LNCaP clone FGC (cell line): ENCODE measurements at places on chromosomes 1 and 21.

DNA sequence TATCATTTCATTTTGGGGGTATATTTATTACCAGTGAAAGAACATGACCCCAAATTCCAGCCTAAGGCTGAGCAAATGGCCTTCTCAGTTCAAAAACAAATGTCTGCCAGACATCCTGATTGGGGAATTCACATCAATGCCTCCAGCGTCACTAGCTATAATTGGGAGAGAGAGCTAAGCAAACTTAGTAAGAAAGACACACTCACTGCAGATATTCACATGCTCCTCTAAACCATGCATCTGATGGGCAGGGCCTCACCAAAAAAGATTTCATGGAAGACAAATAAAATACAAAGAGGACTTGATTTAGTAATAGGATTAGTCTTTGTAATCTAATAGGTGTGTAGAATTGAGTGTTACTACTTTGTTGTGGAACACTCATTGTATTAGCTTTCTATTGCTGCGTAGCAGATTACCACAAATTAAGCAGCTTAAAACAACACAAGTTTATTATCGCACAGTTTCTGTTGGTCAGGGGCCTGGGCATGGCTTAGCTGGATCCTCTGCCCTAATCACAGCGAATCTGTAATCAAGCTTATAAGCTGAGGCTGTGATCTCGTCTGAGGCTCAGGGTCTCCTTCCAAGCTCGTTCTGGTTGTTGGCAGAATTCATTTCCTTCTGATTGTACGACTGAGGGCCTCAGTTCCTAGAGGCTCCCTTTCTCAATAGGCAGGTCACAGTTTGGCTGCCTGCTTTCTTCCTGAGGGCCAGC, 243.0 kb downstream of the PBX1 start:
- DNase-seq: no peak

DNA sequence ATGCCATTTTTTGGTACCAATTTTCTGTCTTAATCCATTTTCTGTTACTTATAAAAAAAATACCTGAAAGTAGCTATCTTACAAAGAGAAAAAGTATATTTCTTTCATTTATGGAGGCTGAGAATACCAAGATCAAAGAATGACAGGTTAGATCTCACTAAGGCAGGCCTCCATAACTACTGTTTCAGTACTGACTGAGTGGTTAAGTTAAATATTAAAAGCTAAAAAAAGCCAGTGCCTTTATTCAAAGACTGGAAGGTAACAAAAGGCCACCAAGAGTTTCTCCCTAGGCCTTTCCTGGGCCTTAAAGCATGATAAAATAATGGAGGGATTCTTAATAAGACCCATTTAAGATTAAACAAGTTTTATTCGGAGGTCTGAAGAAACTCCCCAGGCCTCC, 687.7 kb upstream of the ADGRL4 start:
- no peak for DNase-seq

- DNase-seq: no peak
Measured at GRCh38 chr1:59314776-59315528, 18.1 kb downstream of the FGGY start.

DNA sequence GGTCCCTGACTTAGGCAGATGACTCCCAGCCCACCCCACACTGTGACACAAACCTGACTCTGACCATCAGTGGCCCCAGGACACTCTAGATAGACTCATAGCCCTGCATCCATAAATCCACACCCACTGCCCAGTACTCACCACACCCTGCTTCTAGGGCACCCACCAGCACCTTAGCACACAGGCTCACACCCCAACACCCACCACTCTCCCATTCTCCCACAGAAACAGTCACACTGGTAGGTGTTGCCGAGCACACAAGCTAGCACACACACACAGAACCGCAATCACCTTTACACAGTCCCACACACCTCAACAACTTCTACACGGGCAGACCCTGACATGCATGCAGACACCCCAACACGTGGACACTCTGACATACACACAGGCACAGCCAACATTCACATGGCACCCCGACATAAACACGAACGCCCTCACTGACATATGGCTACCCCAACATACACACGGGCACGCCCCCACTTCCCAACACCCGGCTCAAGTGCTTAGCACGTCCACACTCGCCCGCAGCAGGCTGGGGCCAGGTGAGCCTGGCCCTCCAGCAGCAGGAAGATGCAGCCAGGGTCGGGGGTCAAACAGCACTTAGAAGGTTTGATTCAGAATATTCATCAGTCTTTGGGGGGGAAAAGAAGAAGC, 105.5 kb upstream of the TARDBP start:
- DNase-seq: no peak

GRCh38 chr1:94741996-94742395, 78.2 kb upstream of the SLC44A3 start:
- DNase-seq: no peak

DNA sequence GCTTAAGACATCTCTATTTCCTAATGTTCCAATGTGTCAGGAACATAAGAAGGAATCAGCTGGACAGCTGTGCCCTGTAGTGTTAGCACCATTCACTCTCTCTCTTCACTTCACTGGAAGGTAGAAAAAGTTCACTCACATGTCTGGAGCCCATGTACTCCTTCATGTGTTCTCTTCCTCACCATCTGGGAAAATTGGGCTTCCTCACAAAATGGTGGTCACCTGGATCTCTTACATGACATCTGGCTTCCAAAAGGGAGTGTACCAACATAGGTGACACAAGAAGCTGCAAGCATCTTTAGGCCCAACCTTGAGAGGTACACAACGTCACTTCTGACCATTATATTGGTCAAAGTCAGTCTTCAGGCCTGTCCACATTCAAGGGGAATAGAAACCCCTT, 882.6 kb downstream of the LTN1 start:
- DNase-seq: no peak

DNA sequence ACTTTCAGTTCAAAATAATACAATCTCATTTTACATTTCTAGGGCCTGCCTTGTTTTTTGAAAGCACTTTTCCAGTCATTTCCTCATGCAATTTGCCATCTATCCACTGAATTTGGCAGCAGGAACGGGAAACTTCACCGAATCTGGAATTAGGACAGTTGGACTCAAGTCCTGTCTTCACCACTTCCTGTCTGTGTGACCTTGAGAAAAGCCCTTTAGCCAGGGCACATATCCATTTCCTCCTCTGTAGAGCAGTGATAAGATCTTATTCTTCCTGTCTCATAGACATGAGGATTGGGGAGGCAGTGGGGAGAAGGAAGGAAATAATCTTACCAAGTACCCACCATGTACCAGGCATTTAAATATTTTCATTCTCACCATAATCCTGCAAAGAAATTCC, 12.0 kb downstream of the VAV3 start:
- DNase-seq: no peak

DNA sequence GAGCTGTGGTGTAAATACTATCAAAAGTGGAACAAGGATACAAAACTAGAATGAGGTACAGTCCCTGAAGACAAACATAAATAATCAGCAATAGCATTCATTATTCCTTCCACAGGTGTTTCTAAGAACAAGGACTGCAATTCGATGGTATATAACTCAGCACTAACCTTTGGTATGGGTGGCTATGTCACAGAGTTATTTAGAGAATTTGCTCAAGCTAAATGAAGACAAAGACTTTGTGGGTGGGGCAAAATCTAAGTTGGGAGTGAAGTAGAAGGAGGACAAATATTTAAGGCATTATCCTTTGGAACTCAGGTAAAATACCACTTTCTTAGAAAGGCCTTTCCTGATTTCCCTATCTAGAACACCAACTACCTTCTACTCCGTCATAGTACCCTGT, 51.5 kb upstream of the CNN3 start:
- DNase-seq: no peak
